ENCODE measurements at places on chromosomes 1 and 21. TPM values are rescaled to one million over a fixed set of nuclear protein-coding genes. Genes with fewer than 3 reads are reported as not detected.

DNA sequence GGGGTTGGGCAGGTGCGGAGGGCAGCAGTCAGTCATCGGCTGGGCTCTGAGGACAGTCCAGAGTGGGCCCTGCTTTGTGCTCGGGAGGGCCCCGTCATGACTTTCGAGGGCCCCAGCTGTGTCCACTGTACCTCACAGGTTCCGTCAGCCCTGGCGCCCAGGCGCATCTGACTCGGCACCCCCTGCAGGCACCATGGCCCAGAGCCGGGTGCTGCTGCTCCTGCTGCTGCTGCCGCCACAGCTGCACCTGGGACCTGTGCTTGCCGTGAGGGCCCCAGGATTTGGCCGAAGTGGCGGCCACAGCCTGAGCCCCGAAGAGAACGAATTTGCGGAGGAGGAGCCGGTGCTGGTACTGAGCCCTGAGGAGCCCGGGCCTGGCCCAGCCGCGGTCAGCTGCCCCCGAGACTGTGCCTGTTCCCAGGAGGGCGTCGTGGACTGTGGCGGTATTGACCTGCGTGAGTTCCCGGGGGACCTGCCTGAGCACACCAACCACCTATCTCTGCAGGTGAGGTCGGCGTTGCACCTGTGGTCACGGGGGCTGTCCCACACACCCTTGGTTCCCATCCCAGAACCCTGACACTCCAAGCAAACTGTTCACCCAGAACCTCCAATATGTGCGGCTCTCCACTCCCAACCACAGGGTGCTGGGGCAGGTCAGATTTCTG is 7.8 kb downstream of the PODN start:
- no peaks in the 10 kb centered on the region for H3K36me3 ChIP-seq
- peak; percentile 20 for DNase-seq
- H3K4me1 ChIP-seq, result no peaks in the 10 kb centered on the region
- no peak overlapping the region for H3K27ac ChIP-seq
- no peak overlapping the region for H3K4me3 ChIP-seq

- H3K27me3 ChIP-seq, result no peaks in the 10 kb centered on the region
- DNase-seq, result peak; percentile 43
- H3K27ac ChIP-seq, result no peak overlapping the region
These were observed 84.8 kb downstream of the KCND3 start for GRCh38 chr1:111904478-111905218.

- no peak overlapping the region for H3K4me3 ChIP-seq
- H3K36me3 ChIP-seq, result no peaks in the 10 kb centered on the region
- no peaks in the 10 kb centered on the region for H3K4me1 ChIP-seq
- no peaks in the 10 kb centered on the region for H3K27me3 ChIP-seq
- no peak overlapping the region for H3K27ac ChIP-seq
These were observed 182.3 kb upstream of the GREM2 start for GRCh38 chr1:240794046-240794843.

DNA sequence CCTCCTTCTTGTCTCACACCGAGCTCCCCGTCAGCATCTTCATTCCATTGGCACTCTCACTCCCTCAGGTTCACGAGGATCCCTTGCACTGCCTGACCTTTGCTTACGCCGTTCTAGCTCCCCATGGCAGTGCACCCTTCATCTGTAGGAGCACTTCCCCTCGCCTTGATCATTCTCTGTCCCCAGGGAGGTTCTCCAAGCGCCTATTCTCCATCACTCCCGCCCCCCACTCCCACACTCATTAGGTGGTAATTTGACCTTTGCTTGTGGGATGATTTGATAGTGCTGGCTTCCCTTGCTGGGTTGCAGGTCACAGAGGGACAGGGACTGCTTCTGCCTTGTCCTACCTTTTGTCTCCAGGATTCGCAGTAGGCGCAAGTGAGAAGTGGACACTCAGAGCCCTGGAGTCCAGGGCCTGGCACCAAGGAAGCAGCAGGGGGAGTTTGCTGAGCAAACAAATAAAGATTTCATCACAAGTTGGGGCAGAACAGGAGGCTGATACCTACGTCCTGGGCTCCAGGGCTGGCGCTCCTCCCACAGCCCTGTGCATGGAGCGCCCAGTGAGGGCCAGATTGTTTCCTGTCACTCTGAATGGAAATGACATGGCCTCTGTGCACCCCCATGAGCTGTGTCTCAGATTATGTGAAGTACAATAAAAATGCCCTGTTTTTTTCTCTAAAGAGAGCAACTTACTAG is 82.0 kb upstream of the RUNX3 start:
- peaks cover 13% of the 10 kb centered on the region for H3K4me1 ChIP-seq
- H3K27me3 ChIP-seq, result no peaks in the 10 kb centered on the region
- no peak overlapping the region for H3K27ac ChIP-seq
- no peak overlapping the region for H3K4me3 ChIP-seq
- no peak for DNase-seq

The RUNX3 gene
- polyA plus RNA-seq, result not detected

Data from SK-N-SH (cell line).